ENCODE measurements at places on chromosomes 3 and 15.
A peak's percentile ranks its signal among the peaks of the same experiment; 100 is the strongest.

DNA sequence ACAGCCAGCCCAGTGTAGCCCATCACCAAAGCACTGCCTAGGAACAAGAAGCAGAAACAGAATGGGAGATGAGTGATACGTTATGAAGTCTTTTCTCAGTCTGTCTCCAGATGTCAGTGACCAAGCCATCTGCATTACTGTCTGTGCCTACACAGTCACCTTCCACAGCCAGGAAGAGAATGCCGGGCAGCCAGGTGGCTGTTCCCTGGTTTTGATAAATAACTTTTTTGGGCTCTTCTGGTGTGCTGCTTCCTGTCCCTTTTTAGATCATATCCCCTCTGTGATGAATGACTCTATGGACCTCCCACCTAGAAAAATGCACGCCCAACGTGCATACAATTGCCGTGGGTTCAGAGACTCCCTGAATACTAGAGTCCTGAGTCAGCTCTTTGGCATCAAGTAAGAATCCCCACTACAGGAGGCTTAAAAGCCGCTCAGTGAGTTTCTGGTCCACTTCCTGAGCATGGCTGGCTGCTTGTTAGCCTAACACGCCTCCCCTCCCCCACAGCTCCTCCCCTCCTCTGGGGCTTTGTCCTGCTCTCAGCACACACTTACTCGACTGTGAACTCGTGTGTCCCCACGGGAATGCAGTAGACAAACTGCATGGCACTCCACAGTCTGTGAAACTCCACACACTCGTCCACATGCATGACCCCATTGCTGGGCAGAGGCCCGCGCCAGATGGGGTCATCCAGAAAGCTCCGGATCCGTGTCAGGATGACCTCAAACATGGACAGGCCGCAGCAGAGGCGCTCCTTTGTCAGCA is 34.7 kb downstream of the NIPA2 start:
- no peak for DNase-seq

- DNase-seq, result peak; percentile 67
These were observed 531 bp downstream of the LZTFL1 start for GRCh38 chr3:45841420-45841756.

DNA sequence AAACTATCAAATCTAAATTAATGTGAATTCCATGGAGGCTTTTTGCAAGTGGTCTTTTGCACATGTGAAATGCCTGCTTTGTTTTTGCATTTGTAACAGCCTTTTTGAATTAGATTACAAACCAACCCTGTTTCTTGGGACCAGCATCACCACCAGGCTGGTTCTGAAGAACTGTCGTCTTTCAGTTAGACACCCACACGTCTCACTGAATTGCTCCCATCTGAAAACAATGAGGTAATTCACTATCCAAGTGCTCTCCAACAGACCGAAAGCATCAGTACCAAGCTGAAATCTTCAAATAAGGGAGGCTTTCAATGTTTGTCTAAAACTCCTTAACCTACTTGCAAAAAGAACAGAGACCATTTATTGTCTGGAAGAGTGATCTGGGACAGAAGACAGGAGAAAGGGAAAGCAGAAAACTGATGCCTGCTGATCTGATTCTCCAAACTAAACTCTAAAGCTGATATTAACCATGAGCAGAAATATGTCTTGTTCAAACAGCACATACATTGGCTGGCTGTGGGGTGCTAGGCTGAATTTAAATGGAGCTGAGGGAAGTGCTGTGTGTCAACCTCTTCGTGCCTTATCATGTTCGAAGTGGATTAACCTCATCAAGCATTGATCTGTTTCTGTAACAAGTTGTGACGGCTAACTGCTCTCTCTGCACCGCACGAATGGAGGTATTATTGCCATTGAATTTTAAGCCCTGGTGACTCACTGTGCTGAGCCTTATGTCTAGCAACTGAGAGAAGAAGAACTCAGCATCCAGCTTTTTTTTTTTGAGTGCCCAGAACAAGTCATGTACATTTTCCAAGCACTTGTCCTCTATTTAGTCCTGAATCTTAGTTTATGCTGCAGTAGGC is 213.7 kb upstream of the P2RY1 start:
- no peak for DNase-seq

DNA sequence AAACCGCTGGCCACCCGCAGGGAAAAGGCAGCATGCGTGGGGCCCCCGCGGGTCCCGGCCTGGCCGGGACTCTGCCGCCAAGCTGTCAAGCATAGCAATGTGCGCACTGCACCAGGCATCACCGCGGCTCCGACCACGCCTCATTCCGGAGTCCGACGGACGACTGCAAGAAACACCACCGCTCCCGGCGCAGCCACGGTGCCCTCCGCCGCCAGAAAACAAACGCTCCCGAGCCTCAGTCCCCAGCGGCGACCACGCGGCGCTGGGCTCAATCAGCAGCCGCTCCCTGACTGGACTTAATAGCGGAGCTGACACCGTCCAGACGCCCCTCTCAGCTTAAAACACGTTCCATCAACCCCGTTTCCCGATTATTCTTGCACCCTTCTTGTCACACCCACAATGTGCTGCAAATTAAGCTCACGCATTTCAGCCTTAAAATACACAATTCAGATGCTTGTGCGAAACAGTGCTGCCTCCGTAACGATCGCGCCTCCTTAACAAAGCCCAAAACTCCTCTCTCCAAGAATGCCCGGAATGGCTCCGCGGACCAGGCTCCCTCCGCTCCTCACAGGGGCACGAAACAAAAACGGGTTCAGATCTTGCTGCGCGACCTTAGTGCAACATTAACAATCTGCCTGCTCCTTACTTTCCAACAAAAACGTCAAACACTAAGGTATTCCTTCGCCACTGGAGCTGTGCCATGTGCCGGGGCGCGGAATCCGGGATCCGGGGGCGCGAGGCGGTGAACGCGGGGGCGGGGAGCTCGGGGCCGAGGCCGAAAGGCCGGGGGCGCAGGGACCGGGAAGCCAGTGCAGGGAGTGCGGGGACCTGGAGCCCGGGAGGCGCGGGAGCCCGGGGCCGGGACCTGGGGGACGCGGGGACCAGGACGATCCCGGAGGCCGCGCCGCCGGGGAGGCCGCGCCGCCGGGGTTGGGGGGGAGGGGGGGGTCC is 655 bp downstream of the CYFIP1 start:
- peak; percentile 68 for DNase-seq

DNA sequence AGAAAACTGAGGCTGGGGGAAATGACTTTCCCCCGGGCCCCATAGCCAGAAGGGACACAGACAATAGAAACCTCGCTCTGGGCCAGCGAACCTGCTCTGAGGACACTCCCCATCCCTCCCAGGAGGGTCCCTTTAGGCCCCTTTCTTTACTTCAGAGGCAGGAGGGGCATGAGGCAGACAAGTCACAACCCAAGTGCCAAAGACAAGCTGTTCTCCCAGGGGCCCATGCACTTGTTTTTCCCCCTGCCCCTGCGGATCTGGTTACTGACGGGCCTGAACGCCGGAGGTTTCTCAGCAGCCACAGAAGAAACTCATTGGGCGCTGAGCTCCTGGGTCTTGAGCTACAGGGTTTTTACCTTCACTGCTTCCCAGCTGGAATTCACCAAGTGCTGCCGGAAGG is 9.8 kb downstream of the PGPEP1L start:
- DNase-seq, result no peak

- no peak for DNase-seq
These were observed 135.5 kb upstream of the ZPLD1 start for GRCh38 chr3:102299125-102299877.

DNA sequence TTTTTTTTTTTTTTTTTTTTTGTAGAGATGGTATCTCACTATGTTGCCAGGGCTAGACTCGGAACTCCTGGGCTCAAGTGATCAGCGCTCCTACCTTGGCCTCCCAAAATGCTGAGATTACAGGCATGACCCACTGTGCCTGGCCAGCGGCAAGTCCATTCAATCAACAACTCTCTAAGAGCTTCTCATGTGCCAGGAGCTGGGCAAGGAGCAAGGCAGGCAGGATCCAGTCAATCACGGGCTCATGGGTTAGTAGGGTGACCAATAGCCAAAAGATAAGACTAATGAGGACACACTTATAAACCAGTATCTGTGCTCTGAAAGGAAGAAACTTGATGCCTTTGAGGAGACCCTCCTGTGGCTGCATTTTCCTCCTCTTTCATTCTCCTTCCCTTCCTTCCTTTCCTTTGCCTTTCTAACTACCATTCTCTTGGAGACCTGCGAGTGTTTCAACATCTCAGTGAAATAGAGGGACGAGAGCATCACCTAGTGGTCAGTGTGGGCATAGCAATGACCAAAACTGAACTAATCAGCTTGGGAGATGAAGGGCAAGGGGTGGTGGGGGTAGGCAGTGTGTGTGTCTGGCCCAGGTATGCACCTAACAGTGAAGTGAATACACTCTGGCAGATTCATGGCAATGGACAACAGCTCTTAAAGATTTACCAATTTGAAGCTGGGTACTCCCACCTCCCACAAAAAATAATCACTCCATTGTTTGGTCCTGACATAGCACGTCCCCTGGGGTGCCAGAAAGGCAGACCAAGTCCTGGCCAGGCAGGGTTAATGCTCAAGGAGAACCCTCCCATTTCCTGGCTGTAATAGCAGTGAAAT is 6.3 kb downstream of the RPP25 start:
- peak; percentile 94 for DNase-seq

DNA sequence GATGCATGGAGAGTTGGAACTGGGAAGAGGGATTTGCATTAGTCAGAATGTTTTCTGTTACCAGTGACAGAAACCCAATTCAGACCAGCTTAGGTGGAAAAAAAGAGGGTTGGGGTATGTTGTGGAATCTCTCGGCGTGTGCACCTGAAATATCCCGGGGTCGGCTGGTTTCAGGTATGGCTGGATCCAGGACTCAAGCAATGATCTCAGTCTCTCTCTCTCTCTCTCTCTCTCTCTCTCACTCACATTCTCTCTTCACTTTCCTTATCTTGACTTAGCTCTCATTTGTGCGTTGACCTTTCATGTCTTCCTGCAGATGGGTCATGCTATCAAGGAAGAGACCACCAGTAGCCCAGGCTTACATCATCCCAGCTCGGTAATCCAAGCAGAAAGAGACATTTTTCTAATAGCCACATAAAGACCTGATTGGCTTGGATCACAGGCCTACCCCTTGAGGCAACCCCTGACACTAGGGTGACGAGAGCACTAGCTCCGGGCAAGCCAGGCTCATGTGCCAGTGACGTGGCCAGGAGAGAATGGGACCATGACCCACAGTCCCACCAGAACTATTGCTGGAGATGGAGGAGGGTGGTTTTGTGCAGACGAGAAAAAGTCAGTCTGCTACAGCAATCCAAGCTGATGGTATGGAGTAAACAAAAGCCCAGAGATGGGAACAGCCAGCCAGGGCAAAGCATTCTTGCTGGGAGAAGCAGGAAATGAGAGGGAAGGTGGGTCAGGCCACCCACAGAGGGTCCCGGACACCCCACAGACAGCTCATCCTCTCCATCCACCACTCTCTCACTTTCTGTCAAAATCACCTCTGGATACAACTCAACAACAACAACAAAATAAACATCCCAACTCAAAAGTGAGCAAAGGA is 91.7 kb downstream of the CHSY1 start:
- DNase-seq, result no peak

- DNase-seq, result no peak
These were observed 109.7 kb downstream of the GALK2 start for GRCh38 chr15:49279521-49280456.

DNA sequence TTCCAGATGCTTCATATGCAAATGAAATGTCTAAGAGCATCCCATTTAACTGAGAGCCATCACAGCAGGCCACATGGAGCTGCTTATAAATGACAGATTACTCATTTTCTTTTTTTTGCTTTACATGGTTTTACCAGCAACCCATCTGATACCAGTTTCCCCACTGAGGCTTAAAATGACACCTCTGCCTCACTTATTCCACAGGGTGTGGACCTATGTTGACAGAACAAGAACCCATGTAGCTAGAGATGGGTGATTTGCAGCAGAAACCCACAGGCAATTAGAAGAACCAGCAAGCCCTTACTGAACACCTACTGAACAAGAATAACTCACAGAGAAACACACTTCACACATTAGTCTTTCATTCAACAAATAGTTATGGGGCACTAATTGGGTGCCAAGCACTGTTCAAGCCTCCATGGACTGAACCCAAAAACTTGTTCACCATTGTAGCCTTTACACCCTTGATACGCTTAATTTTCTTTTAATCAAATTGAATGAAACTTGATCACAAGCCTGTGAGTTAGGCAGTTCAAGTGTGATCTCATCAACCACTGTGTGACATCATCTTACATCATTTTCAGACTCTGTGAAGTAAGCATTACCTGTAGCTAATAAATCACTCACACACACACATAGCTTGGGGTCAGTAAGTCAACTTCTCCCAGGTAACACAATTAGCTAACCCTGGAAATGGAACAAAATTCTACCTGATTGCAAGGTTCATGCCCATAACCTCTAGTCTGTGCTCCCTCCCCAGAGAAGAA is 45.4 kb downstream of the MAGI1 start:
- DNase-seq, result no peak

DNA sequence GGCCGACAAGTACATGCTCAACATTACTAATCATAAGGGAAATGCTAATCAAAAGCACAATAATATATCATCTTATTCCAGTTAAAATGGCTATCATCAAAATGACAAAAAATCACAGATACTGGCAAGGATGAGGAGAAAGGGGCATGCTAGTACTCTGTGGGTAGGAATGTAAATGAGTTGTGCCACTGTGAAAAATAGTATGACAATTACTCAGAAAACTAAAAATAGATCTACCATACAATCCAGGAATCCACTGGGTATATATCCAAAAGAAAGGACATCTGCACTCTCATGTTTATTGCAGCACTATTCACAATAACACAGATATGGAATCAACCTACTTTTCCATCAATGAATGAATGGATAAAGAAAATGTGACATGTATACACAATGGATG is 1256.5 kb downstream of the SI start:
- DNase-seq, result no peak

- DNase-seq, result no peak
These were observed 31.3 kb upstream of the LPP start for GRCh38 chr3:188122571-188123169.

DNA sequence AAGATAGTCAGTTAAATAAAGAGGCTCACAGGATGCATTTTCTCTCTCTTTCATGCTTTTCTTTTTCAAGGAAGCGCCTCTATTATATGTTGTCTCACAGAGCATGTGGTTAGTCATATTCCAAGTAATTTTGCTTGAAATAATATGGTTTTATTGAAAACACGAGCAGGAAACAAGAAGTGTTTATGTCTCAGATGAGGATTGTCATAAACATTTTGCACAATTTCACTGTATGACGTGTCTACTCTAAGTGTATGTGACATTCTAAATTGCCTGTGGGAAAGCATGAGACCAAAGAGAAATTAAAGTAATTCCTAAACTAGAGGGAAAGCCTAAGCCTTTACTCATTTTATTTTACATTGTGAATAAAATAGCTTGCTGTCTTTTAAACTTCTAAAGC is 818.6 kb downstream of the EPHA3 start:
- no peak for DNase-seq
